Spinal cord (tissue), 10 donors: ENCODE measurements at places on chromosomes 13 and 19. TPM values are rescaled to one million over a fixed set of nuclear protein-coding genes. Genes with fewer than 3 reads are reported as not detected.
A peak's percentile ranks its signal among the peaks of the same experiment; 100 is the strongest.

DNA sequence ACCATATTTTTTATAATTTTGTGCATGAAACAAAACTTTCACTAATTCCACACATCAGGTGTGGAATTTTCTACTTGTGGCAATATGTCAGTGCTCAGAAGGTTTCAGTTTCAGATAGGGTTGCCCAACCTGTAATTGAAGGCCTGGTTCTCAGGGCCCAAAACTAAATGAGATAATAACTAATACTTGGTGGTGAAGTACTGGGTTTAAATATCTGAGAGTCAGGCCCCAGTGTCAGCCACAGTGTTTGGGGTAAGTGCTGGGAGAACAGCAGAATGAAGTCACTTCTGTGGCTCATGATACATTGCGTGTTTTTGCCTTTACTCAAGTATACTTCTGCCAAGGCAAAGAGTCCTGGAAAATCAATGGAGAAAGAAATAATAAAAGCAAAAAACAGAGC lies 5.6 kb downstream of the SAFB start:
- DNase-seq, result no peak

GRCh38 chr13:78657699-78658629 lies 991 bp downstream of the OBI1 start:
- peak; percentile 7 for DNase-seq

- DNase-seq, result no peak
Observed at GRCh38 chr19:28578786-28579505, 634.0 kb downstream of the UQCRFS1 start.

DNA sequence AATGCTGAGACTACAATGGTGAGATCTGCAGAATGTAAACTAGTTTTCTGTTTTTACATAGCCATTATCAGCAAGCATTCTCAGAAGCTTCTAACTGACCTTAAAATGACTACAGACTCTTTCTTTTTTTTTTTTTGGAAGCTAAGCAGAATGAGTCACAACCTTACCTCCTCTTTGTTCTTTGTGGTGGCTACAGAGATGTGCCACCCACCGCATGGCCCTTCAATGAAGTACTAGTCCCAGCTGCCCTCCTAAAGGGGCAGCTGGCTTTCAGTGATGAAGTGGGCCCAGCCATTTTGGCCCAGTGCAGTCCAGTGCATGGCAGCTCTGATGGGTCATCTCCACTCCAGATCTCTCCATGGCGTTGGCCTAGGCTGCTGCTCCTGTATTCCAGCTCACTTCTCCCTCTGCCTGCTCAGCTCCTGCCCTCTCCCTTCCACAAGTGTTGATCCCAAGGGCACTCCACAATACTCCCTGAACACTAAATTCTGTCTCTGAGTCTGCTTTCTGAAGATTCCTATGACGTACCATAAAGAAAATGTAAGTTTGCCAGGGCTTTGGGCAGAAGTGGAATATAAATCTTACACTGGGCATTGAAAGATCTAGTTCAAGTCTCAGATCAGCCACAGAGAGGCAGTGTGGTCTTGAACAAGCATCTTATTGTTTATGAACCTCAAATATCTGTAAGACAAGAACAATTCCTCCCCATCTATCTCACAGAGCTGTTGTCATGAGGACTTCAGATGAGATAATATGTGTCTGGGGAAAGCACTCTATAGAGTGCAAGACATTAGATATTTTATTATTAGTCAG lies 85.6 kb downstream of the RXFP2 start:
- DNase-seq, result no peak

DNA sequence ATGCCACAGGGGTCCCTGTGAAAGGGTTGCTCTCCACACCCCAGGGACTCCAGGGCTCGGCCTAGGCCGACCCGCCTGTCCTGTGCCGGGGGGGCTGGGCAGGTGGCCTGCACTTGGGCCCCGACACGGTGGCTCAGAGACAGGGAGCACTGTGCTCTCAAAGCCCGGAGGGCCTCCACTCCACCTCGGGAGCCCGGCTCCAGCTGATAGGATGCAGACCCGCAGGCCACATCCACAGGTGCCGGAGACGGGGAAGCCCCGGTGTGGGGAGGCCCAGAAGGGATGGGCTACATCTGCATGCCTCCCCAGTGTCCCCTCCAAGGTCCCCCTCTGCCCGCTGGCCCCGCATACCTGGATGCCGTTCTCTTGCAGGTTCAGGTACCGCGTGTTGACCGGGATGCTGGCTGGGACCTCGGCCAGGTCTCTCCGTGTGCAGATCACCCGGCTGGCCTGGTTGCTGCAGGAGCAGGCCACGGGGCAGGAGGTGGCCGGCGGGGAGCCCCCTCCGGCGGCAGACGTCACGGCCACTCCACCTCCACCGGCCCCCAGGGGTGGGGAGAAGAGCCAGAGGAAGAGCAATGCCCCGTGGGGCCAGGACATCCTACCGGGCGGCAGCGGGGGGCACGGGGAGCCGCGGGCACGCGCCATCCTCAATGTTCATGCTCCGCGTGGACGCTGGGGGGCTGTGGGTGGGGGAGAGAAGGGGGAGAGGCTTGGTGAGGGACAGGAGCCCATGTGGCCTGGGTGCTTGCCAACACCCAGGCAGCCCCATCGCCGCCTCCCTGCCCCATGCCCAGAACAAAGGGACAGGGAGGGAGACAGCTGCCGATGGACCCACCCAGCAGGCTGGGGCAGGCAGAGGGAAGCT lies 19.8 kb downstream of the LRRC4B start:
- no peak for DNase-seq

- no peak for DNase-seq
Observed at GRCh38 chr13:99263126-99263785, 5.1 kb upstream of the GPR18 start.

DNA sequence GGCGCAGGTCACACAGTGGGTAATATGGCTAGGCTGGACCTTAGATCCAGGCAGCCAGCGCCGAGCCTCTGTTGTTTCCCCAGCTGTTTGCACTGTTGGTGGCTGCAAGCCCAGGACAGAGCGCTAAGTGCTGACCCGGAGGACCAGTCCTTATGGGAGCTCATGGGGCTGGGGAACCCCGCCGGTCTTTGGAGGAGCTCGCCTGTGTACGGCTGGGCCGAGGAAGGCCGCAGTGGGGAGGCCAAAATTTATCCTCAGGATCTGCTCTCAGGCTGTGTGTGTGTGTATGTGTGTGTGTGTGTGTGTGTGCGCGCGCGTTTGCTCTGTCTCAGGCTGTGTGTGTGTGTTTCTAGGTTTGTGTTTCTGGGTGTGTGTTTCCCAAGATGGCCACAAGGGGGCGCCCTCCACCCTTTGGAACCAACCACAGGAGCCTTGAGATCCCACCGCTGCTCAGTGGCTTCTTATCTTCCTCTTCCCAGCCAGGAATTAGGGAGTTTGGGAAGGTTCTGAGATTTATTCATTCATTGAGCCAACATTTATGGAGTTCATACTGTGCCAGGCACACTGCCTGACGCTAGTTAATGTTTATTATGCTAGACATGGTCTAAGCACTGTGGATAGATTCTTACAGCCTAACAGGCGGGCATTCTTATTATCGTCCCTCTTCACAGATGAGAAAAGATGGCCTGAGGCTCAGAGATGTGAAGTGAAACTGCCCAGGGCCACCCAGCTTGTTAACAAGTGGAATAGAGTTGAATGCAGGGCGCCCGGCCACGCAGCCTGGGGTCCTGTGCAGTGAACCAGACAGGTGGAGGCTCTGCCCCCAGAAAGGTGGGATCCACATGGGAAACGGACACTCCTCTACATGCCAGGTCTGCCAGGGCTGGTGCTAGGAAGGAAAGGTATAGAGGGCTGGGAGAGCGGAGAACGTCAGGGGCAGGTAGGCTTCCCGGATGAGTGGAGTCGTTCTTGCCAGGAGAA lies 13.0 kb downstream of the PGLYRP1 start:
- peak; percentile 94 for DNase-seq

GRCh38 chr13:60441761-60442160 lies 44.7 kb downstream of the TDRD3 start:
- DNase-seq, result no peak

GRCh38 chr13:110103534-110103933 lies 203.4 kb downstream of the COL4A1 start:
- DNase-seq, result no peak

- DNase-seq, result no peak
Observed at GRCh38 chr13:77991003-77991402, 72.4 kb upstream of the EDNRB start.

DNA sequence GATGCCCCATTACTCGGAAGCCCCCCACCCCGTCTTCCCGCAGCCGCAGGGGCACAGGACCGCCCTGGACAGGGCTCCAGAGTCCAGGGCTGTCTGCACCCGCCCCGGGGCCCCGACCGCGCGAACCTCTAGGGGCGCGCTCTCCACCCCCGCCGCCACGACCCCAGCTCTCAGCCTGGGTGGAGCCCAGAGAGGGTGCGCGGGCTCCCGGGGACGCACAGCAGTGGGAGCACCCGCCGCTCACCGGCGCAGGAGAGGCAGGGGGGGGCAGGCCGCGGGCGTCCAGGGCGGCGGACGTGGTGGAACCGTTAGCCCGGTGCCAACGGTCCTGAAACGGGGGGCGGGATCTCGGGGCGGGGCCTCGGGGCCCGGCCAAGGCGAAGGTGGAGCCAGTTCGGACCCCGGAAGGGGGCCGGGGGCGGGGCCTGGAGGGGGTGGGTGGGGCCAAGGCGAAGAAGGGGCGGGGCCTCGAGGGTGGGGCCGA lies at the start of gene ATP8B3:
Gene ATP8B3 (minus strand): TSS at position 335 of the 484 bp plus-strand sequence. CDS start 540 bp downstream, outside the sequence.
- no peak for DNase-seq

DNA sequence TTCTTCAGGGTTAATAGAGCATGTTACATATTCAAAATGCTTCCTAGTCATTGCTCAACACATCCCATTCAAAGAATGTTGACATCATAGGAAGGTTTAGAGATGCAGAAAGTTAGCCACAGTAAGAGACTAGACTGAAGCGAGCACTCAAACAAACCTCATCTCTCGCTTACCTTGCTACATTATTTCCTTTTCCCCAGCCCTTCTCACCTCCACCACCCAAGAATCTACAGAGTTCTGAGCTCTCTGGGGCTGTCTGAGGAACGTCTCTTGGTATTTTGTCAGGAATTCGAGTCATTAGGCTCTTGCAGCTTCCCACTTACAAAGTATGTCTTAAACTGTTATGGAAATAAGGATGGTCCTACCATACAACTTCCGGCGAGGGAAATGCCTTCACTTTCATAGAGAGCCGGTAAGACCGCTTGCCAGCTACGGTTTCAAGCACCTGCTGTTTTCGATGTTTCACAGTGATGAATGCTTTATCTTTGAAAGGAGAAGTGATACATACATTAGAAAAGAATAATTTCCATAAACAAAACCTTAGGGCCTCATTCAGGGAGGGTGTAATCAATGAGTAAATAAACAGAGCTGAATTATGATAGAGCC lies 65.1 kb downstream of the FLT1 start:
- no peak for DNase-seq

GRCh38 chr13:21069561-21070004 lies 8.2 kb upstream of the LATS2 start:
- DNase-seq, result no peak

DNA sequence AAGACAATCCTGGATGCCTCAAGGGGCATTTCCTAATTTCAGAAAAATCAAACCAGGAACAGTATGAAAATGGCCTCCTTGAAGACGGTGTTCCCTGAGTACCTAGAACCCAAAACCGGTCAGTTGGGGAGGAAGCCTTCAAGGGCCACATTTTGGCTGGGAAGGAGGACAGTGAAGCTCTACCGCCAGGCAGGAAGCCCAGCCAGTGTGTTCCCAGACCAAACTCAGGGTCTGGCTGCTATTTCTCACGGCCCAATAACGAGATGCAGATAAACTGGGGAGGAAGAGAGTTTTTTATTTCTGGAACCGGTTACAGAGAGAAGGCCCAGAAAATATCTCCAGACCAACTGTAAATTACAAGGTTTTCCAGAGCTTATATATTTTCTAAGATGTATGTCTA lies 24.3 kb upstream of the CEACAM21 start:
- DNase-seq, result no peak

- DNase-seq, result no peak
Observed at GRCh38 chr13:62635161-62635560, 1219.5 kb upstream of the PCDH20 start.

DNA sequence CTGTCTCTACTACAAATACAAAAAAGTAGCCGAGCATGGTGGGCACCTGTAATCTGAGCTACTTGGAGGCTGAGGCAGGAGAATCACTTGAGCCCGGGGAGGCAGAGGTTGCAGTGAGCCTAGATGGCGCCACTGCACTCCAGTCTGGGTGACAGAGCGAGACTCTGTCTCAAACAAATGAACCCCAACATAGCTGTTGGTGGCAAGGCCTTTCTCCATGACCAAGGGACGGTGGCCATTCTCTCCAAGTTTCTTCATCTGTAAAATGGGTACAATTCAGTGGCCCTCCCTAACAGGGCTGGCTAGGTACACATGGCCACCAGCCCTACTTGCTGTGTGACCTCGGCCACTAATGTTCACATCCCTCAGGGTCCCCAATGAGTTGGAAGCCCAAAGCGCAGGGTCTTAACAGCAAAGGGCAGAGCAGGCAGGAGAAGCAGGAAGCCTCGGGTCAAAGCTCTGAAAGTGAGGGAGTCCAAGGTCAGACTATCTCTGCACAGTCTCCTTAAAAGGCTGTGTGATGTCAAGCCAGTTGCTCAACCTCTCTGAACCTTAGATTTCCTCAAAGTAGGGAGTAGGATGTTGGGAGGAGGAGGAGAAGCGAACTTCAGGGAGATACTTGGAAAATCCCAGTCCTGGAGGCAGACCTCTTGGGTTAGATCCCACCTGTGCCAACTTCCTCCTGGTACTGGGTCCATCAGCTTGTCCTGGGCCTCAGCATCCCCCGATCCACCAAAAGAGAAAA lies 2.7 kb downstream of the JUND start:
- no peak for DNase-seq

GRCh38 chr13:25241007-25241406 lies 46.3 kb downstream of the MTMR6 start:
- no peak for DNase-seq

GRCh38 chr13:59744747-59745391 lies 418.9 kb downstream of the DIAPH3 start:
- DNase-seq, result no peak

GRCh38 chr13:27140060-27140459 lies 31.6 kb downstream of the USP12 start:
- DNase-seq, result no peak

- peak; percentile 82 for DNase-seq
Observed at GRCh38 chr13:25819856-25820530, 231.8 kb downstream of the SHISA2 start.

DNA sequence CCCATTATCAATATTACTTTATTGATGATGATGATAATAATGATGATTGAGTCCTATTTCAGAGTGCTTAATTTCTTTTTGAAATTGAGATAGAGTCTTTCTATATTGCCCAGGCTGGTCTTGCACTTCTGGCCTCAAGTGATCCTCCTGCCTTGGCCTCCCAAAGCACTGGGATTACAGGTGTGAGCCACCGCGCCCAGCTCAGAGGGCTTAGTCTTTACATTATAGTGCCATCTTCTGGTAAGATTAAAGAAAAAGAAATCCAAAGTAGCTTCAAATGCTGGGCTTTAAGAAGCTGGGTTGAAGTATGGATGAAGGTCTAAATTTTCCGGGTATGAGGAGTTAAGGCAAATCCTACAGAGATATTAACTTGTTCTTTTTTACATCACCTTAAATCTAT lies 3.4 kb upstream of the ZNF333 start:
- DNase-seq, result no peak

Gene CD22
- 24.2 TPM for polyA plus RNA-seq

Gene TEKTIP1
- 9.6 TPM for polyA plus RNA-seq

Gene GARIN5A
- 11.6 TPM for polyA plus RNA-seq

Gene MCEMP1
- 0.41 TPM for polyA plus RNA-seq

Gene IGFL1
- polyA plus RNA-seq, result not detected

Gene F7
- 2.8 TPM for polyA plus RNA-seq

Gene NUMBL
- 66.5 TPM for polyA plus RNA-seq

Gene CGB2
- polyA plus RNA-seq, result not detected
